ENCODE measurements at places on chromosomes 12 and 14.

GRCh38 chr14:29643433-29644211 is 284.0 kb downstream of the PRKD1 start:
- DNase-seq = no peak

- no peak for DNase-seq
These were observed 8.3 kb downstream of the LAG3 start for GRCh38 chr12:6780573-6780972.

DNA sequence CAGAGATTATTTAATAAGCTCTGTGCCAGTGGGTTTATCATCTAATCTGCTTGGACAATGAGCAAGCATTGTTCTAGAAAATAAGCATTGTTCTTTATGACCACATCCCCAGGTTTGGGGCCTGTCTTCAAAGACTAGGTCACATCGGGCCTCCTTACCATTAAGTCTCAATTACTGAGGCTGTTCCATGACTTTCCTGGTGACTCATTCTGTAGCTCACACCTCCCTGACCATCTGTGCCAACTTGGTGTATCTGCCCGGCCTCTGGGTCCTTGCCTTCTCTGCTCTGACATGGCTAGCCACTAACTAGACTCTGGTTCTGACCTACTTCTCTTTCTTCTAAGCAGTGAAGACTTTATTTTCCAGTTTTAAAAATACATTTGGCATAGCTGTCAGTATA is 44.4 kb upstream of the PLEKHA5 start:
- DNase-seq = no peak

DNA sequence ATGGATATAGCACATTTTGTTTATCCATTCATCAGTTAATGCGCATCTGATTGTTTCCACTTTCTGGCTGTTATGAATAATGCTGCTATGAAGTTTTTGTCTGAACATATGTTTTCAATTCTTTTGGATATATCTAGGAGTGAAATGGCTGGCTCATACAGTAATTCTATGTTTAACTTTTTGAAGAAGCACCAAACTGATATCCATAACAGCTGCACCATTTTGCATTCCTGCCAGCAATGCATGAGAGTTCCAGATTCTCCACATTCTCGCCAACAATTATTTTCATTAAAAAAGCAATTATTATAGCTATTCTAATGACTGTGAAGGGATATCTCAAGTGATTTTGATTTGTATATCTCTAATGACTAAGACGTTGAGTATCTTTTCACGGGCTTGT is 89.9 kb upstream of the PPP4R3A start:
- no peak for DNase-seq

DNA sequence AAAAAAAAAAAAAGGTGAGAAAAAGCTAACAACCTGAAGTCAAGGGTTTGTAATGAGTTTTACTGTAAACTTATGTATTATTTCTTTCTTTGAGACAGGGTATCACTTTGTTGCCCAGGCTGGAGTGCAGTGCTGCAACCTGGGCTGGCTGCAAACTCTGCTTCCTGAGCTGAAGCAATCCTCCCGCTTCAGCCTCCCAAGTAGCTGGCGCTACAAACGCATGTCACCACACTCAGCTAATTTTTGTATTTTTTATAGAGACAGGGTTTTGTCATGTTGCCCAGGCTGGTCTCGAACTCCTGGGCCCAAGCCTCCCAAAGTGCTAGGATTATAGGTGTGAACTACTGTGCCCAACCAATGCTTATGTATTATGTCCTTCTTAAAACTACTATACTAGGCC is 9.2 kb downstream of the ATF7 start:
- no peak for DNase-seq

DNA sequence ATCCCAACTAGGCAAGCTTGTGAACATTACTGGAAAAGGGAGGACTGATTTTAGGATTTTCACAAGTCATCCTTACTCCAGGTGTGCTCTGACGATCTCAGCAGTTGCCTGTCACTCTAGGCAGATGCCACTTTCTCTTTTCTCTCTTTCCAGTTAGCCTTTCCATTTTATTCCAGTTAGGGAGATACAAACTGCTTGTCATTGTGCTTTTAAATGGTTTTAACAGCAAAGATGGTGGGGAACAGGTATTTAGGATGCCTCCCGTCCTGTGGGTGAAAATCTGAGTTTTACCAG is 1.2 kb downstream of the PA2G4 start:
- DNase-seq = no peak

- peak; percentile 79 for DNase-seq
These were observed 11.1 kb upstream of the KRT1 start for GRCh38 chr12:52691076-52691840.

GRCh38 chr12:57229046-57229633 is 371 bp upstream of the SHMT2 start:
- no peak for DNase-seq

DNA sequence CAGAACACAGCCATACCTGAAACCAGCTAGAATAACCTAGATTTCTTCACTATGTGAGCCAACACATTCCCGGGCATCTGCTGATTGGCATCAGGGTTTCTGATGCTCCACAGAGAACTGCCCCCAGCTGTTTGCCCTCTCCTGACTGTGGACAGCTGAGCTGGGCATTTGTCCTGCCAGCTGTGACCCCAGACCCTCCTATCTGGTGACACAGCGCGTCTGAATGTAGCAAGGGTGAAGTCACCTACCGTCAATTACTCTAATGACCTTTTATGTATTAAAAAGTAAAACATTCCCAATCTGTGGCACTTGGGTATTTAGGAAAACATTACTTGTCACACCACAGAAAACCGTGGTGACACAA is 29.7 kb upstream of the SFSWAP start:
- no peak for DNase-seq

- DNase-seq = no peak
These were observed 138.4 kb downstream of the SEC23A start for GRCh38 chr14:38964630-38965029.

- no peak for DNase-seq
These were observed 2.8 kb downstream of the NKX2-8 start for GRCh38 chr14:36579573-36580140.

Data from CD4-positive, alpha-beta T cell treated with Interleukin-17A for 4 hours (primary cell).